MV-4-11 (cell line): ENCODE measurements at places on chromosomes 1 and 21.

- no peak for DNase-seq
Observed at GRCh38 chr1:11498956-11499594, 20.1 kb downstream of the DISP3 start.

DNA sequence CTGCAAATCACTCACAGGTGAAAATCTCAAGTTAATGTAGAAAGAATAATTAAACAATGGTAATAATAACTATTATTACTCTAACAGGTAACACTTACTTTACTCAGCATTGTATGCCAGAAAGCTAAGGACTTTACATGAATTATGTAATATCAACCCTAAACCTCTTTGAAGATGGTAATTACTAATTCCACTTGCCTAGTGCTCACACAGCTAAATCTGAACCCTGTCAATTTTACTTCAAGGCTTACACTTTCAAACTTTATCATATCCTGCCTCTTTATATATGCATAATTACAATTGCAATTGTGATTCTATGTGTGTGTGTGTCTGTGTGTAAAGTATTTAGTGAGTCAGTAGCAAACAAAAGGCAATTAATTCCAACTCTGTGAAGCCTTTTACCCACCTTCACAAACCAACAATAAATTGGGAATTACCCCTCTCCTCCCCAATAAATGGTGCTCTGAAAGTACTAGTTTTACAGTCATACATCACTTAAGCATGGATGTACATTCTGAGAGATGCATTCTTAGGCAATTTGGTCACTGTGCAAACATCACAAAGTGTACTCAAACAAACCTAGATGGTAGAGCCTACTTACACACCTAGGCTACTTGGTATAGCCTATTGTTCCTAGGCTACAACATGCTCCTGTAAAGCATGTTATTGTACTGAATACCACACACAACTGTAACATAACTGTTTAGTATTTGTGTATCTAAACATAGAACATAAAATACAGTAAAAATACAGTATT is 5.9 kb downstream of the ZNF644 start:
- DNase-seq: no peak

GRCh38 chr1:89589515-89589914 is 43.4 kb upstream of the LRRC8C start:
- peak; percentile 3 for DNase-seq

GRCh38 chr1:86826856-86827255 is 87.1 kb downstream of the SELENOF start:
- no peak for DNase-seq

DNA sequence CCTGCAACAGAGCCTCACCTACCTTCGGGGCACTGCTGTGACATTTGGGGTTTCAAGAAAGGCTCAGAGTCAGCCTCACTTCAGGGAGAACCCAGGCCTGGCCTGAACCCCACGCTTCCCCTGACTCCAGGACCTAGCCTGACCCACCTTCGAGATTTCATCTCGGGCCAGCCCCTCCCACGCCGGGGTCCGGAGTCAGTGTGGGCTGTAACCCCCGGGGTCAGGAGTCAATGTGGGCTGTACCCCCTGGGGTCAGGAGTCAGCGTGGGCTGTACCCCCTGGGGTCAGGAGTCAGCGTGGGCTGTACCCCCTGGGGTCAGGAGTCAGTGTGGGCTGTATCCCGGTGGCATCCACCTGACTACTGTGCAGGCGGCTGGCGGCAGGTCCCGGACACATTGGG is 183.0 kb upstream of the RAB4A start:
- DNase-seq: no peak

- no peak for DNase-seq
Observed at GRCh38 chr1:114152508-114153260, 985 bp downstream of the SYT6 start.

DNA sequence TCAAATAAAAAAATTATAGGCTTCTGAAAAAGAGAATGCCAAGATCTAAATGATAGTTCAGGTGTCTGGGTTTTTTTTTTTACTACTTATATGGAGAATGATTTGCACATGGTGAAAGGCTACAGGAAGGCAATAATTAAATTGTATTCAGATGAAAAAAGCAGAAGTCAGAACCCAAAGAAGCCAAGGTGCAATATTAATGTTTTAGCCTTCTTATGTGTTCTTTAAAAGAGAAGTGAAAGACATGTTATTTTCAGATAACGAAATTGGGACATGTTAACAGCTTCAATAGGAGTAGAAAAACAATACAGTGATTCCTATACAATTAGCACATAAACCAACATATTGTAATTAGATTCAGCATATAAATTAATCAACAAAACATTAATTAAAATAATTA is 452.9 kb upstream of the PRMT6 start:
- peak; percentile 12 for DNase-seq

GRCh38 chr1:213985209-213986019 is 2.4 kb upstream of the PROX1 start:
- no peak for DNase-seq

- no peak for DNase-seq
Observed at GRCh38 chr21:45996311-45997204, 15.0 kb downstream of the COL6A1 start.

DNA sequence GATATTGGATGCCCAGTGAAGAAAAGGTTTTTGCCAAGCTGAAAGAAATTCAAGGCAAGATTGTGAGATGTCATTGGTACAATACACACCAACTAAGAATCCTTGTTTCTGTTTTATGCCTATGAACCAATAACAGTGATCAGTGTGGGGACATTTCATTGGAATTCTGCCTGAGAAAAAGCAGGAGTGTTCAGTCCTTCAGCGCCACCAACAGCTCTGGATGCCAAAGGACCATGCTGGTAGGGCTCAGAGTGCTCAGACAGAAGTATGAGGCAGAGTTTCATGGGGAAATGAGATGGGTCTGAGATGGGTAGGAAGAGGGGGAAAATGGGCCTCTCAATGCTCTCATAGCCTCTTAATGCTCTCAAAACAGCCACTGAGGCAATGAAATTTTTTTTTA is 56.5 kb downstream of the GABPA start:
- no peak for DNase-seq

DNA sequence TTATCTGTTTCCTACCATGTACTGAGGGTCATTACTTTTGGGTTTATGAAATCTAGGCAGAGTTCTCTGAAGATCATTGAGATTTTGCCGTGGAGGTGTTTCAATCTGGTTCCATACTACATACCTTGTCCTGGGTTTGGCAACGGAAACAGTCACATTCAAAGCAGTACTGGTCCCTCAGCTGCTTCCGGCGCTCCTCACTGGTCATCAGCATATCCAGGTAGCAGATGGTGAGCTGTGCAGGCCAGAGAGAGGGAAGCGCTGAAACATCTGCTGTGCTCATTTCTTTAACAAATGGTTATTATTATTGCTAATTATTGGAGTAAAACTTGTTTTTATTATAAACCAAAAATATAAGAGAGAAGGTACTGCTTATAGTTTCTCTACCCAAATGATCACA is 591.7 kb downstream of the SMYD3 start:
- DNase-seq: no peak

GRCh38 chr1:152228831-152229230 is 4.8 kb upstream of the HRNR start:
- DNase-seq: no peak

DNA sequence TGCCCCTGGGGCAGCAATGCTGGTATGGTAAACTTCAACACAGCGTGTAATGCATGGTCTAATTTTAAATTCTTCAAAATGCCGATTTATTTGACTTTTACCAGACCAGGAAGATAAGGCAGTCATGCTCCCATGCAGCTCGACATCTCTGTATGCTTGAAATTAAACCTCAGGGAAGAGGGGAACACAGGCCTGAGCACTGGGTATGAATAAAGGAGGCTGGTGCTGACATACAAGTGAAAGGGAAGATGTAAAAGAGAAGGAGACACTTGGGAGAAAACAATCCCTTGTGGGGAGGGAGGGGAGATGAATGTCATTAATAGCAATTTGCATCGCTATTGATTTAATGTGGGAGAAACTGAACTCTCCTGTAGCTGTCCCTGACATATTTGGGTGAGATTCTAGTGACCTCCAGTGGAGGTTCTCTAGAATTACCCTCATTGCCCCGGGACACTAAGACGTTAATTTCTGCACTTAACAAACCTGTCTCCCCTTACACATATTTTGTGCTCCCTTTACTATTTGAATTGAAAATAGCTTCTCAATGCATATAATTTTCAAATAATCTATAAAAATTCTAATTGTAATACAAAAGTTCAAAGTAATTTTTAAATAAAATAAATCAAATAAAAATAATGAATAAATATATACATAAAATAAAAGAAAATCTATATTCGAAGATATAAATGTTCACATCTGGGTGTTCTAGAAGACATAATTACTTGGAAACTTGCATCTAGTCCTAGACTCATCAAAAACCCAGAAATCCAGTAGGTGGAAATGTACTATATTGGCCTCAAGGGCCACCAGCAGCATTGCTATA is 283.1 kb downstream of the LMX1A start:
- peak; percentile 21 for DNase-seq

DNA sequence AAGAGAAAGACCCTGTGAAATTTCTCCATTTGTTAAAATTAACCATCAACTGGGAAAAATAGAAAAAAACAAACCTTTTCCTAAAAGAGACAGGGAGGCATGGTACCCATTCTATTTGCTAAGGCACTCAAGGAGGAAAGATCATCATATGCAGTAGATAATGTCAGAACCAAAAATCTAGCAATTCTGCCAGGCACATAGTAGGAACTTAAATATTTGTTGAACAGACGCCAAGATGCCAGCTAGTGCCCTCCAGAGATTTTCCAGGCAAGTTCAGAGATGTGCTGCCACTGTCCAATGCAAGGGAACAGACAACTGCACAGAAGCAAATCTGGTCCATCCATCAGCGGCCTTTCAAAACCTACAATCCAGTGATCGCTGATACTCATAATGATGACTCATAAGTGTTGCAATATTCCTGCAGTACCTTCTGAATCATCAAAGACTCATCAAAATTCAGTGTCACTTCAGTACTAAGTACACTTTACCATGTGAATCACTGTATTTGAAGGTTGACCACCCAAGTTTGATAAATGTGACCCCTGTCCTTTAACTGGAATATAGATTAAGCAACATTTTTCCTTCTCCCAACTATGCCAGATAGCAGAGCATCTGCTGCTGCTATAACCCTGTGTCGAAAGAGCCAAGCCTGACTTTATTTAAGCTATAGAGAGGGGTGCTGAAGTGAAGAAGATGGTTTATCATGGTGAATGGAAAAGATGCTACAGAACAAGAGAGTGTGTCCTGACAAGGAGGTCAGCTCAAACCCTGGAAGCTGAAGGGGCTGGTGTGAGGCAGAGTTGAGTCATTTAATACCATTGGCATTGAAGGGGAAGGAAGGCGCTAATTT is 99.1 kb downstream of the MT1HL1 start:
- DNase-seq: peak; percentile 72

DNA sequence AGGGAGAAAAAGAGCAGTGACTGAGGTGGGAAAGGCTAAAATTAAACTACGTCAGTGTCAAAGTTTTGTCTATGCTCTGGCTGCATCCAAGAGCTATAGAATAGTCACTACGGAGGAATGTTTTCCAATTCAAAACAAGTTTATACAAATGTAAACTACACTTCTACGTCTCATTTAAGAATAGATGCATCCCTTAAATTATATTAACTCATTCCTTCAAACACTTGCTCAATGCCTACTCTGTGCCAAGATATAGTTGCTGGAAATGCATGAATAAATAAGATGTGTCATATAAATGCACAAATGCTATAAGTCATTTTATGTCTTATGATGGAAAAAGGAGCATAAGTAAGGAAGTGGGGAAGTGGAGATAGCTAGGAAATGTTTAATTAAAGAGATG is 4.2 kb upstream of the COLGALT2 start:
- no peak for DNase-seq

GRCh38 chr1:203554071-203554470 is 60.1 kb downstream of the OPTC start:
- DNase-seq: no peak

DNA sequence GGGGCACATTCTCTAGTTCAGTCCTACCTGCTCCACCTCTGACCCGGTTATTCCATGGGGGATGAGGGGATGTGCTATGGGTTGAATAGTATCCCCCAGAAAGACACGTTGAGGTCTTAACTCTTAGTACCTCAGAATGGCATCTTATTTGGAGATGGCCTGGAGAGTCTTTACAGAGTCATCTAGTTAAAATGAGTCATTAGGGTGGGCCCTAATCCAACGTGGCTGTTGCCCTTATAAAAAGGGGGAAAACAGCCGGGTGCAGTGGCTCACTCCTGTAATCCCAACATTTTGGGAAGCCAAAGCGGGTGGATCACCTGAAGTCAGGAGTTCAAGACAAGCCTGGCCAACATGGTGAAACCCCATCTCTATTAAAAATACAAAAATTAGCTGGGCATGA is 5.7 kb downstream of the TMPRSS3 start:
- DNase-seq: no peak

- DNase-seq: no peak
Observed at GRCh38 chr1:56819387-56819899, at the start of gene FYB2. TSS of gene FYB2 (minus strand) at chr1:56819404. CDS start at chr1:56819290, 114 bp downstream.

DNA sequence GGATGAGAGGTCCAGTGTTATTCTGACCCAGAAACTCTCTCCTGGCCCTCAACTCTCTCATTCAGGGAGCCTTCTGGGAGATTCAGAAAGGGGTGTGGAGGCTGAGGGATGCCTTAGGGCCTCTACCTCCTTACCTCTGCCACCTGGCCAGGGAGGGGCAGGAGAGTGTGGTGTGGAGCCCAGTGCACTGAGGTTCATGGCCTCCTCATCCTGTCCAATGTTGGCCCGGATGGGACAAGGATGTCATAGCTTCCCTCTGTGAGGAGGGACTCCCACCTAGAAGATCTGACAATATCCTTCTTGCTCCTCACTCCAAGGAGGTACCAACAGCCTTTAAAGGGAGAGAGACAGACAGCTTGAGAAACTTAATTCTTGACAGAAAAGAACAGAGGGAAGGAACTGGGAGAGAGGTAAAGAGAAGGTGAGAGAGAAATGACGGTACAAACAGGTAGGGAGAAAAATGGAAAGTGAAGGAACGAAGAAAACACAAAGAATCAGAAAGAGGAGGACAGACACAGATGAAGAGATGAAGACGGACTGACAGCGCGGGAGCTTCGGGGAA is 779 bp downstream of the BEND5 start:
- no peak for DNase-seq

- no peak for DNase-seq
Observed at GRCh38 chr1:86394416-86394815, 1.7 kb downstream of the ODF2L start.

DNA sequence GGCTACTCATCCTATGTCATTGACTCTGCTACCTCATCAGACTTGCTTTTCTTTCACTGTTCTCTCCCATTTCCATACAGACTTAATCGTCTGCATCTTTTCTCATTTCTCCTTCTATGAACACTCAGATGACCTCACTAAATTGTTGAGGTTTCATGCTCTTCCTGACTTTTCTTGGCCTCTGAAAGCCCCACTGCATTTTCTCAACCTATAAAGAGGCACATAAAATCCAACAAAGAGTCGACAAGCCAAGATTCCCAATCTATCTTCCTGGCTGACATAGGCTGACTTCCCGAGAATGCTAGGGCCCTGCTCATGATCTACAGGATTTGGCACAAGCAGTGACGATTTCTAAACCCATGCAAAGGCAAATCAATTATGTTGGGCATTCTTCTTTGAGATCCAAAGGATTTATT is 280.8 kb upstream of the DPYD start:
- no peak for DNase-seq

DNA sequence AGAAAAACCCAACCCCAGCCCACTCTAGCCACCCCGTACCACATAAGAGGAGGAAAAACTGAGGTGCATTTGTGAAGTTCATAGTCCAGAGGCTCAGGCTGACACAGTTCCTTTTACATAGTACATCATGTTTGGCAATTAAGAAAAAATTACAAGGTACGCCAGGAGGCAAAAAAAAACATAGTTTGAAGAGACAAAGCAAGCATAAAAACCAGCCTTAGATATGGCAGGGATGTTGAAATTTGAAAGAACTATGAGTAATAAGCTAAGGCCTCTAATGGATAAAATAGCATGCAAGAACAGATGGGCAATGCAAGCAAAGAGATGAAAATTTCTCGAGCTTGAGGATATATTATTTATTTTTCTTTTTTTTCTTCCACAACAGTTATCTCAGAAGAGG is 31.9 kb downstream of the MIXL1 start:
- no peak for DNase-seq
